ENCODE measurements at places on chromosomes 2 and 18.

DNA sequence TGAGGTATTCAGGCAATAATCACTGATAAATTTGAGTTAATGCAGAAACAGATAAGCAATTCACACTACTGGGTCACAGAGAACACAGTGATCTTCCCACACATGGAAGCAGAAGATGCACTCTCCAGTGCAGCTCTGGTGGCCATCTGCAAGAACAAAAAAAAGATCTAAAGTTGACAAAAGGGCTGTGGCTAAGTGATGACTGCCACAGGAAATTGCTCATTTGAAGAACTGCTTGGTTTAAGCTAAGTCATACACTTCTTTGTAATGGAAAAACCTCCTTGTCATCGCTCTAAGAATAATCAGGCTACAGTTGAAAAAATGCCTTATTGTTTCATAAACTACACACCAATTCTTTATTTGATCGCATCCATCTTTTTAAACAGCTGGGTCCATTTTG lies 115.1 kb downstream of the DTNB start:
- peak; percentile 25 for DNase-seq

- DNase-seq: no peak
These were observed 274.7 kb upstream of the HNMT start for GRCh38 chr2:137689549-137689948.

- no peak for DNase-seq
These were observed 100.6 kb downstream of the CDK15 start for GRCh38 chr2:201906777-201907562.

GRCh38 chr18:36513556-36513955 lies 216.0 kb downstream of the FHOD3 start:
- DNase-seq: no peak

DNA sequence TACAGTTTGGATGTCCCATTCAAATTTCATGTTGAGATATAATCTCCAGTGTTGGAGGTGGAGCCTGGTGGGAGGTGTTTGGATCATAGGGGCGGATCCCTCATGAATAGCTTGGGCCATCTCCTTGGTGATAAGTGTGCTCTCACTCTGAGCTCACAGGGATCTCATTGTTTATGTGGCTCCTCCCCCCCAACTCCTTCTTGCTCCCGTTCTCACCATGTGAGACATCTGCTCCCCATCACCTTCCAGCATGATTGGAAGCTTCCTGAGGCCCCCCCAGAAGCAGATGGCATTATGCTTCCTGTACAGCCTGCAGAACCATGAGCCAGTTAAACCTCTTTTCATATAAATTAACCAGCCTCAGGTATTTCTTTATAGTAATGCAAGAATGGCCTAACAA lies 3.0 kb upstream of the INPP1 start:
- DNase-seq: no peak

DNA sequence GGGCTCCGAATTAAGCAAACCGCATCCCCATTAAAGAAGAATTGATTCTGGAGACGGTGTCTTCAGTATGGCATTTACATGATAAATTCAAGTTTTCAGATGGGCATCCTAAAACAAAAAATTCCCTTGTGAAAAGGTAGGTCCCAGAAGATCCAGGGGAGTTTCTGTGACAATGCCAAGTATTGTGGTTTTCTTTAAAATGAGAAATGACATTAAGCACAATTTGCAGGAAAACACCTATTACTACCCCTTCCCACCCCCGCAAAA lies 689 bp upstream of the YWHAQ start:
- DNase-seq: no peak

- no peak for DNase-seq
These were observed 1.1 kb downstream of the TTL start for GRCh38 chr2:112483042-112483473.

GRCh38 chr2:187271825-187272224 lies 176.2 kb downstream of the CALCRL start:
- DNase-seq: no peak

DNA sequence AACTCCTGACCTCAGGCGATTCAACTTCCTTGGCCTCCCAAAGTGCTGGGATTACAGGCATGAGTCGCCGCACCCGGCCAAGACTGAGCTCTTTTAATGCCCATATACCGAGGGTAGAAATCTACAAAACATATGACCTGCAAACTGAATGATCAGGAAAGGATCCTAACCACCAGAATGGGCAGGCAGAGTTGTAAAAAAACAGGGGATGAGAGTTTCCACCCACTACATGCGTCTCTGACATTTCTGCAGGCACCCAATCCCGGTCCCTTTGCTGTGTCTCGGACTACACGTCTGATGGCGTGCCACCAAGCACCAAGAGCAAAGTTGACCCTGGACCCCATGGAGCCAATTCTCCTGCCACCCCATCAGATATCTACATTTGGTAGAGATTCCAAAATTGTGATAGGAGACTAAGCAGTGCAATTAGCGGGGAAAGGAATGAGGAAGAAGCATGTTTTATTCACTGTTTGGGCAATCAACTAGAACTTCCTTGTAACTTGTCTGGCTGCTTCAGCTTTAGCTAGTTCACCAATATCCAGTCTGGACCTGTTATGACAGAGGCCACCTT lies 74.1 kb downstream of the ATP8B1 start:
- DNase-seq: no peak

DNA sequence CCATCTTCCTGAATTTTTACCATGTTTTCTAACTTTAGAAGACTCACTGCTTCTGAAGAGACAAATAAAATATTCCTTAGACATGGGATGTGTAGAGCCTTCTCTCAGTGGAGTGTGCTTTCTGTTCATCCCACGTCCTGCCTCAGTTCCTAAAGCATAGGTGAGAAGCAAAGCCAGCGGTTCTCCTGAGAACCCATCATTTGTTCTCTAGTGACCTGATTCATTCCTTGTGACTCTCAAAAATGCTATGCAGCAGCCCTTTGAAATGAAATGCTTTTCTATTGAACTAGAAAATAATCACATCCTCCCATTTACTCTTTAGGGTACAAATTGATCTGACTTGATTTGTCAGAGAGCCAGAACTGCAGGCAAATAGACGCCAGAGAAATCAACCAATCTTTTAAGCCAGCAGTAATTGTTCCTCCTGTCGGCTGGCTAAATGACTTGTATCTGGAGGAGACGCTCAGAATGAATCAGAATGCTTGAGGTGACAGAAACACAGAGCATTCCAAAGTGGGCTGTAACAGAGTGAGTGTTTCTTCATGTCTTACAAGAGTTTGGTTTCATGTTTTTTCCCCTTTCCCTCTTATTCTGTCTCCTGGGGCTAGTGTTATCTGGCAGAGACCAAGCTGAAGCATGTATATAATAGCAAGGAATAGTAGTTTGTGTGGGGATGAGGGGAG lies 81.3 kb upstream of the TMEM178A start:
- no peak for DNase-seq

- DNase-seq: no peak
These were observed 76.9 kb downstream of the TTC21B start for GRCh38 chr2:165876712-165877111.
